Kidney capillary endothelial cell (primary cell): ENCODE measurements at places on chromosomes 3 and 15.

DNA sequence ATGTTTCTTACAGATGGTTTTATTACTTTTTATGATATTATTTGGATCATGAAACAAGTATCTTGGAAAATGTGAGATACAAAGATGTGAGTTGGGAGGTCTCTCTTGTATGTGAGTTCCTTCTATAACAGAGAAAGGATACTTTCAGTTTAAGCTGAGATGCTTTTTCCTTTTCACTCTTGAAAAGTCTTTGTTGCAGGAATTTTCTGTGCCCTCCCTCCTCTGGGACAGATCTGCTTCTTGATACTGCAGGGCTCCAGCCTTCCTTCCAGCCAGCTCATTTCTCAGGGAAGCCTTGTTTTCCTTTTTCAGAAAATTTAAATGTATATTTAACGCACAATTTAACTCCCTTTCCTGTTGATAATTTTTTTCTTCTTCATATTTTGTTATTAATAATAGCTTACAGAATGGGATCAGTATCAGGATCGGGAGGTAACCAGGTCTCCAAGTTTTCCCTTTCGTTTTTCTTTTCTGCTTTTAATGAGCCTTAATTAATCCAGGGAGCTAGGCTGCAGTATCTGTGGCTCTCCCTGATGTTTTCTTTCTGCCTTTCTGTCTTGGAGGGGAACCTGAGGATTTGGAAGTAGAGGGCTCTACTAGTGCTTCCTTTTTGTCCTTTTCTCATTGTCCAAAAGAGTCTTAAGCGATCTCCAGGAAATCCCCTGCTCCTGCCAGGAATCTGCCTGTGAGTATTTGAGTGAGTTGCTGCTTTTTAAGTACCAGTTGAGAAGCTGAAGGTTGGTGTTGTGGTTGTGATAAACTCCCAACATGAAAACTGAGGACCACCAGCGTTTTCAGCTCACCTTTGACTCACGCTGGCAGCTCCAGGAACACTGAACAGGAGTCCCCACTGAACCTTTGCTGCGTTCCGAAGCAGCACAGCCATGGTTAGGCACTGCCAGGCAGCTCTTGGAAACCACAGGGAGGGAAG, 105.7 kb downstream of the IGF1R start:
- peak; percentile 20 for DNase-seq

DNA sequence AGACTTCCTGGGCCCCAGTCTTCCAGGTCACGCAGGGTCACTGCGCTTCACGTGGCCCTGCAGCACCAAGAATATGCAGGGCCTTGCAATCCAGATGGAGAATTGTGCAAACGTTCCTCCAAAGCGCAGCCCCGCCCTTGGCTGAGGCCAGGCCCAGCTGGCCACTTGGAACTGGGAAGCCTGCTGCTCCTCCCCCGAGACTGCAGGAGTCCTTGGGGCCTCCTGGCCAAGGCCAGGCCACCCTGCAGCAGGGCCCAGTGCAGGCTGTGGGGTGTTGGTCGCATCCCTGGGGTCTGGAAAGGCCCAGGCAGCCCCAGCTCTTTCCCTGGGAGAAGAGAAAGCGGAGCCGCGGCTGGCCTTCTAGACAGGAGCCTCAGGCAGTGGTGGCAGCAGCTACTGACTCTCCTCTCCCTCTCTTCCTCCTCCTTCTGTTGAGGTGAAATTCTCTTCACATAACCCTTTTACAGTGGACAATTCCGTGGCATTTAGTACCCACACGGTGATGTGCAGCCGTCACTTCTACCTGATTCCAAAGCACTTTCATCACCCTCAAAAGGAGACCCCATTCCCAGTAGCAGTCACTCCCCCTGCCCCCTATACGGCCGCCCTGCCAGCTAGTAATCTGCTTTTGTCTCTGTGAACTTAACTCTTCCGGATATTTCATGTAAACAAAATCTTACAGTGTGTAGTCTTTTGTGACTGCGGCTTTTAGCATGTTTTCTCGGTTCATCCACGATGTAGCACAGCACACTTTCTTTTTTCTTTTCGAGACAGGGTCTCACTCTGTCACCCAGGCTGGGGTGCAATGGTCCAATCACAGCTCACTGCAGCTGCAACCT, 103.9 kb downstream of the TMEM266 start:
- DNase-seq: no peak

- no peak for DNase-seq
These were observed 93.2 kb upstream of the LRIG1 start for GRCh38 chr3:66593978-66594377.

- no peak for DNase-seq
These were observed at the start of gene CHRM5 for GRCh38 chr15:33968224-33968623. CHRM5 (plus strand) TSS chr15:33968497; CDS start chr15:34062718, 94,221 bp downstream.

DNA sequence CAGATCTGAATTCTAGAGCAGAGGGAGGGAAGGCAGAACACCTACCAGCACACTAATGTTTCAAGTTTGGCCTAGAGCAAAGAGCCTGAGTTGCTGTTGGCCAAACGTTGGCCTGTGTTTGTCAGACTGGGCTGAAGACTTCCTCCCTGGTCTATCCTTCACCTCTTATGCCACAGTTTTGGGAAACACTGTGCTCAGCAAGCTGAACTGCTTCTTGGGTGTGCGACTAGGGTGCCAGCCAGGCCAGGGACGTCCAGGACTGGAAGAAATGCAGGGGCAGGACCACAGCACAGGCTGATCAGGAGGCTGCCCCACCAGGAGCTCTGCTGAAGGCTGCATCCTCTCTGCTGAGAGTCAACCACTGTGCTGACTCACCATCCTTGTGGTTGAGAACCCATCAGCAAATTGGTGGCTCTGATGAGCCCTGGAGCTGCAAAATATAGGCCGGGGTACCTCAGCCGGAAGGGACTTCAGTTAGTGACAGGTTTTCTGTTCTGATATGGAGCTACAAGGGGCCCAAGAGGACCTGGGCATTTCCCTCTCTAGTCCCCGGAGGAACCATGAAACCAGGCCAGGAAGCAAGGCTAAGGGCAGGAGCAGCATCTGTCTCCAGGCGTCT, 131.6 kb upstream of the RASGRP1 start:
- DNase-seq: no peak

DNA sequence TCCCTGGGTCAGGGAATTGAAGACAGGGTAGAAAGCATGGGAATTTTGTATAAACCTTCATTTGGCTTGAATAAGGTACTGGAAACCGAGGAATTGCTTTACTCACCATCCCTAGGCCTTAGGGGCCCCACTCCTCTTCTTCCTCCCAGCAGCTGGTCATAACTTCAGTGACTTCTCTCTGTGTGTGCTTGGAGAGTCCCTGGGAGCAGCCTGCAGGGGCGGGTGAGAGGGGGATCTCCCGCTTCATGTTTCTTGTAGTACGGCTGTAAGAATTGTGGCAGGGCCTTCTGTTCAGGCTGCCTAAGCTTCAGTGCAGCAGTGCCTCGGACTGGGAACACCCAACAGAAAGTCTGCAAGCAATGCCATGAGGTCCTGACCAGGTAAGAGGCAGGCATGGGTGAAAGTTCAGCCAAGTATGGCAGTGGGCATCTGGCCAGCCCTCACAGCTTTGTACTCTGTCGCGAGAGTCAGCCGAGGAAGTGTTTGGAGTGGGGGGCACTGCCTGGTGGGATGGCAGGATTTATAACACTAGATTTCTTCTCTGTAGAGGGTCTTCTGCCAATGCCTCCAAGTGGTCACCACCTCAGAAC, 1.7 kb upstream of the DNAJC17 start:
- no peak for DNase-seq

DNA sequence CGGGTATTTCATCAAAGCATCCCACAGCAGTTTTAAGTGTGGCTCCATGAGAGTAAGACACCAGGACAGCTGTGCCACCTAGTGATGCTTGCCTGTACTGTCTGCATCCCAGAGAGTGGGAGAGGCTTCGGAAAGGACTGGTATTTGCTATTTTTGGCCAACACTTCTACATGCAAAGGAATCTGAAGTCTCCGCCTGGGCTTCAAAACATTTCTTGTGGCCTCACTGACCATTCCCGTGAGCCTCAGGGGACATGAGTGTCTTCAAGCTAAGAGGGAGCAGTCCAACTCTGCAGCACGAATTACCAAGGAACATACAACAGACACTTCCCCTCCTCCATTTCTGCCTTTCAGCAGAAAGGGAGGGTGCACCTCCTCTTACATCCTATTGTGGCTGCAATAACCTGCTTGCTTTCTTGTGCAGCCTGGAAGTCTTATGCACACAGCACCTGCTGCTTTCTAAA, 177.5 kb downstream of the RORA start:
- no peak for DNase-seq

- DNase-seq: no peak
These were observed 59.2 kb upstream of the ABHD17C start for GRCh38 chr15:80635953-80636352.

DNA sequence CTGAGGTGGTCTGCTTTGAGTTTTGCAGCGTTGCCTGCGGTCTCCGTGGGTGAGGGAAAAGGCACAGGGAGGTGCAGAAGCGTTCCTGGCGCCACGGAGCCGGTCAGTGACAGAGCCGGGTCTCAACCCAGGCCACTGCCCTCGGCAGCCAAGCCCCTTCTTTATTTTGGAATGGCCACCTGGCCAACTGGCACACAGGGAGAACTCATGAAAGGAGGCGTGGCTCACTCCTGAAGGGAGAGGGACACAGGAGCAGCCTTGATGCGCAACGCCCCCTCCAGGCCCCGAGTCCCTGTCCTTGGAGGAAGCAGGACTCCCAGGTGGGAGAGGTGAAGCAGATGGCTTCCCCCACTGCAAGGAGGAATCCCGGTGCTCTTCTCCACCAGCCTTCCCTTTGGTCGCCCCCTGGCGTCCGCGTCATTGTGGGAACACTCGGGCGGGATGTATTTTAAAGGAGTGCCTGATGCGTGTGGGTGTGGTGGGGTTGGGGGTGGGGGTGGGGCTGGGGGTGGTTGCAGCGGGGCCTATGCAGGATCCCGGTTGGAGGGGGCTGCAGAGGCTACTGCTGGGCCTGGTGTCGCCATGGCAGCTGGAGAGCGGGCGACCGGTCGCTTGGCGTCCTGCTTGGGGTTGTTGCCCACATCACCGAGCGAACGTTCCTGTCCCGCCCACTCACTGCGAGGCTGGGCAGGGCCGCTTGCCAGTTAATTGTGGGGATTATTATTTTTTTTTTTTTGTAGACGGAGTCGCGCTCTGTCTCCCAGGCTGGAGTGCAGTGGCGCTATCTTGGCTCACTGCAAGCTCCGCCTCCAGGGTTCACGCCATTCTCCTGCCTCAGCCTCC, 32.6 kb downstream of the APBA2 start:
- DNase-seq: no peak

- peak; percentile 15 for DNase-seq
These were observed 2.1 kb downstream of the LPP start for GRCh38 chr3:188156056-188156455.

- no peak for DNase-seq
These were observed 10.7 kb downstream of the IGF1R start for GRCh38 chr15:98658831-98659699.

DNA sequence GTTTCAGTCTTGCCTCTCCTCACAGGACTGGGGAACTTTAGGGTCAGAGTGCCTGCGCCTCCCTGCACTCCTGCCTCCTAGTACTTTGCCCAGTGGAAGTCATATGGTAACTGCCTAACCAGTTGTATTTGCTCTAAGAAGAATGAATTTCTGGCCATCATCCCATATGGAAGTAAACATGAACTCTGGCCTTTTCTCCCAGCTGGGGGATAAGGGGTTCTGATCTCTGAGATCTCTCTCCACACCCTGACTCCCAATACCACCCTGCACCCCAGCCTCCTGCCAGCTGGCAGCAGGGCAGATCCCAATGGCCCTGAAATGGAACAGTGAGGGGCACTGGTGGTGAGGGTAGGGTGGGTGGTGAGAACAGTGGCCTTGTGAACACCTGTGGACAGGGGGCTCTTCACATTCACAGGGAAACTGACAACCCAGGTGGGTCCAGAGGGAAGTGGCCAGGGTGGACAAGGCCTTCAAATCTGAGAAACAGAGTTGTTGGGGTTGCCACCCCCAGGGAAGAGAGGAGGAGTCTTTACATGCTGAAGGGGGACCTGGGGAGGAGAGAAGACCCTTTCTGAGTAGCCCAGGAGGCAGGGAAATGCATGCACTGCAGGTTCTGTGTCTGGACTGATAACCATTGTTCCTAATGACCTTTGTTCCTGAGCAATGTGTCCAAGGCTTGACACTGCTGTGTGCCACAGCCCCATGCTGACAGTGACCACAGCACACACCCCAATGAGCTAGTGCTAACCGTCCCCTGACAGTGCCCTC, 36.9 kb downstream of the RHCG start:
- DNase-seq: no peak

- DNase-seq: no peak
These were observed 80.5 kb downstream of the CRTC3 start for GRCh38 chr15:90610190-90610589.

GRCh38 chr3:15096046-15096445, 2.9 kb downstream of the RBSN start:
- DNase-seq: no peak

DNA sequence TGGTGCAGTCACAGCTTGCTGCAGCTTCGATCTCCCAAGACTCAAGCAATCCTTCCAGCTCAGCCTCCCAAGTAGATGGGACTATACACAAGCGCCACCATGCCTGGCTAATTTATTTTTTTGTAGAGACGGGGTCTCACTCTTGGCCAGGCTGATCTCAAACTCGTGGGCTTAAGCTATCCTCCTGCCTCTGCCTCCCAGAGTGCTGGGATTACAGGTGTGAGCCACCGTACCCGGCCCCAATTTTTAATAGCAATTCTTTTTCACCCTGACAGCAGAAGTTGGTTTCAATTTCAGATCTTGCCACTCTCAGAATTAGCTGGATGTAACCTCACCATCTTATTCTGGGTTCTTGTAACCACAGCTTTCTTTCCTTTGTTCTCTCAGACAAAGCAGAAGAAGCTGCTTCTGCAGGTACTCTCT, 64.8 kb downstream of the TRIM71 start:
- DNase-seq: no peak

DNA sequence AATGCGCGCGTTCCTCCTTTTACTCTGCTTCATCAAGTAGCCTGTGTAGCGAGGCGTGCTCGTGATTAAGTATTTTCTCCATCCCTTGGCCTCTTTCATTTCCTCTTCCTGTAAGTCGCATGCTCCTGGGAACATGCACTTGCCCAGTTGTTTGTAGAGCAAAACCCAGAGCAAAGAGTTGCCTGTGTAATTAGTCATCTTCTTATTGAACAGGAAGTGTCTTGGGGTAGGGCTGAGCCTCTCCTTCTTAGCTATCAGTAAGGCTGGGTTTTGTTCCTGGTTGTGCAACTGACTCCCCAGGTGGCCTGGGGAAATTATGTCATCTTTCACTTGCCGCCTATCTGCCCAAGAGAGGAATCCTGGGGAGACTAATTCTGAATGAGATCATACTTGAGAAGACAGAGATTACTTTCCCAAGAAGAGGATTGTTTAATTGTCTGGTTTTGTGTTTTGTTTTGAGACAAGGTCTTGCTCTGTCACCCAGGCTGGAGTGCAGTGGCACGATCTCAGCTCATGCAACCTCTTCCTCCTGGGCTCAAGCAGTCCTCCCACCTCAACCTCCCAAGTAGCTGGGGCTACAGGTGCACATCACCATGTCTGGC, 14.9 kb downstream of the LIPH start:
- DNase-seq: peak; percentile 76

- no peak for DNase-seq
These were observed 8.0 kb downstream of the ALDH1A2 start for GRCh38 chr15:58057559-58057958.
